ENCODE measurements at places on chromosomes 1 and 21.

DNA sequence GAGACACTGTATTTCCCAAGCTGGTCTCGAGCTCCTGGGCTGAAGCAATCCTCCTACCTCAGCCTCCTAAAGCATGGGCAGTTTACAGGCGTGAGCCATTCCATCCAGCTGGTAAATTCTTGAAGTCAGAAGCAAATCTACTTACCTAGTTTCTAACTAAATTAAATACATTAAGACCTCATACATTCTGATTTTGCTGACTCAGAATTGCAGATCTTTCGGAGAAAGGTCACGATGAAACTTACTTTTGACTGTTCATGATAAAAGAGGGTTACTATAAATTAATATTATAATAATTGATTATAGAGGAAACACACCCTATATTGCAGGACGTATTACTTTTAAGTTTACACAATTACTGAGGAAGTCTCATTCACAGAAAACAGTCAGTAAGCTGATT lies 132.3 kb downstream of the ZZZ3 start:
- no peak for DNase-seq

DNA sequence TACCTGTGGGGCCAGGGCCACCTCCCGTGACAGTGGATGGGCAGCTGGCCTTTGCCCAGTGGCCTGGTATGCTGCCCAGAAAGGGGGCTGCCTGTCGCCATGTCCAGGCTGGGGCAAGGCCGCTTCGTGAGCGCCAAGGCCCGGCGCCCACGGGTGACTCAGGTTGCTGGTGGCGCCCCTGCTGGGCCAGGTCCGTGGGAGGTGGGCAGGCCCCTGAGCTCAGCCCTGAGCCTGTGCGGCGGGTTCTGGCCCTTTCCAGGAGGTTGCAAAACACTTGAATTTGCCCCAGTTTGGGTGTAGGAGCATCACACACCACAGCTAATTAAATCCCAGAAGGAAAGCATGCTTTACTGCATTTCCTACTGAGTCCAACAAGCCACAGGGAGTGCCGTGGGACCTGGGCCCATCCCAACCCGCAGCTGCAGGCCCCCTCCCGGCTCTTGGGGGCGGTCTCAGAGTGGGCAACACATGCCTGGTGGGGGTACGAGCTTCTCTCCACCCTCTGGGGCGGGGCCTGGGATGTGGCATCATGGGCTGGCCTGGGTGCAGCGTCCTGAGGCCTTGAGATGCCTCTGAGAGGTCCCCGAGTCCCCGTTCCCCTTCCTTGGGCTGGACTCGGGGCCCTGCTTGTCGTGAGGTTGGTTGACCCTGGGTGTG lies 159.8 kb downstream of the PEX14 start:
- no peak for DNase-seq

GRCh38 chr1:32216566-32216965 lies 5.6 kb downstream of the TMEM234 start:
- no peak for DNase-seq

DNA sequence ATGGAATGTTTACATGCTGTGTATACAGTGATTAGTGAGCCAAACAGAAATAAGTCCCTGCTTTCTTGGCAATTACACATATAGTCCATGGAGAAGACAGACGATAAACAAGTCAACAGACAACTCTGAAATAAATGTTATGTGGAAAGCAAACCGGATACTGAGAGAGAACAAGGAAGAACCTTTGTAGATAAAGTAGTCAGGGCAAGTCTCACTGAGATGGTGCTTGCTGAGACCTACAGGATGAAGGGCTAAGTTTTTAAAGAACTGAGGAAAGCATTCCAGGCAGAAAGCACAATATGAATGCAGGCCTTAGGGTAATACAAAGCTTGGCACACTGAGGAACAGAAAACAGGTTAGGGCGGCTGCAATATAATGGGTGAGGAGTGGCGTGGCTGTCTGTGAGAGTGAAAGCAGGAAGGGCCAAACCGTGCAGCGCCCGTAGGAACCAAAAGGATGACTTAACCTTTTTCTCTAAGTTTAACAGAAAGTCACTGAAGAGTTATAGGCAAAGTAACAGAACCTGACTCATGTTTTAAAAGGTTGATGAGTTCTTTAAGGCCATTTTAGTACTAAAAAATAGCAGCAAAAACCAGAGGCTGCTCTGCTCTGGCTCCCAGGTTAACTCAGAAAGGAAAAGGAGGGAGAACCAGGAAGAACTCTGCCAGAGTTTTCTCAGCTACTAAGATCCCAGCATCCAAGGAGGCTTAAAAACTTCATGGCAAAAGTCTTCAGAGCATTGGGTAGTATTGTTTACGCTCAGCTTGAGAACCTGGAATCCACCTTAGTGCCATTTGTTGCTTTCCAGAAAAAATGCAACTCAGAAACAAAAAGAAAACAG lies 8.7 kb upstream of the TTF2 start:
- DNase-seq: no peak

- no peak for DNase-seq
Measured at GRCh38 chr1:11178021-11179015, 10.8 kb upstream of the ANGPTL7 start.

- no peak for DNase-seq
Measured at GRCh38 chr1:152473887-152474537, 36.6 kb upstream of the LCE5A start.

- no peak for DNase-seq
Measured at GRCh38 chr1:150843474-150843873, 32.9 kb downstream of the ARNT start.

DNA sequence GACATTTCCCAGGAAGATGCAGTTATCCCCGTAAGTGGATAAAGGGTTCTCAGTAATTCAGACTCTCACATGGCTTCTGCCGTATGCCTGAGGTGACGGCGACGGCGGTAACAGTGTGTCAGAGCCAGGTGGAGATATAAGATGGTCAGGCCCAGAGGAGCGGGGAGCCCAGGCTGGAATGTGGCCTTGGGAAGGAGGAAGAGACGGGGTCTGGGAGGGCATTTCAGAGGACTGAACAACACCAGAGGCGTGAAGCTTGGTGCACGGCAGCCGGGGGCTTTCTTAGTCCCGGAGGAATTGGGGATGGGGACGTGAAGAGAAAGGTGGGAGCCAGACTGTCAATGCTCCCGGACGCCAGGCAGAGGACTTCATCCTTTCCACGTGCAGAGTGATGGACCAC lies 1.0 kb downstream of the RER1 start:
- no peak for DNase-seq

DNA sequence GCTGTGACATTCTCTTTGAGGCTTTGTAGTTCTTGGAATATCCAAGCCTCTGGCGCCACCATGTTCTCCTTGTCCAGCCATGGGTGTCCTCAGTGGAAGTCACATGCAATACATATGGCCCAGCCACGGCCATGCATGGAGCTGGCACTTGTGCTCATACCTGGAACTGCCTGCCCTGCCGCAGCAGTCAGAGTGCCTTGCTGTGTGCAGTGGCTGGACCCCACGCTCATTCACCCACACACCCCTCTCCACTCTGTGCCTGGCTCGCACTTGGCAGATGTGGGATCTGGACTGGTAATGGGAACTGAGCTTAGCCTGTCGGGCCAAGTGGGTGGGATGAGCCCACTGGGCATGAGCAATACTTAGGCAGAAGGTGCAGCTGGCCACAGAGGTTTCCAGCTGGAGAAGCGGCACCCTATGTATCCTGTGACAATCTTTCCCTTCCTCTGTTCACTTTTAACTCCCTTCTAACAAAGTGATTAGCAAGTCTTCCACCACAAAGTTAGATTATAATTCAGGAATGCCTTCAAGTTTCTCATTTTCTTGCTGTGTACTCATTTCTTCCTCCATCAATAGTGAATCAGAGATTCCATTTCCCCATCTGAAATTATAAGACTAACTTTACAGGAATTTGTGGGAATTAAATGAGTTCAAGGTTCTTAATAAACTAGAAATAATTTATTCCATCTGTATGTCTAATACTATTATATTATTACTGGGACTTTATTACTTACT lies 351.6 kb upstream of the NCAM2 start:
- DNase-seq: no peak

DNA sequence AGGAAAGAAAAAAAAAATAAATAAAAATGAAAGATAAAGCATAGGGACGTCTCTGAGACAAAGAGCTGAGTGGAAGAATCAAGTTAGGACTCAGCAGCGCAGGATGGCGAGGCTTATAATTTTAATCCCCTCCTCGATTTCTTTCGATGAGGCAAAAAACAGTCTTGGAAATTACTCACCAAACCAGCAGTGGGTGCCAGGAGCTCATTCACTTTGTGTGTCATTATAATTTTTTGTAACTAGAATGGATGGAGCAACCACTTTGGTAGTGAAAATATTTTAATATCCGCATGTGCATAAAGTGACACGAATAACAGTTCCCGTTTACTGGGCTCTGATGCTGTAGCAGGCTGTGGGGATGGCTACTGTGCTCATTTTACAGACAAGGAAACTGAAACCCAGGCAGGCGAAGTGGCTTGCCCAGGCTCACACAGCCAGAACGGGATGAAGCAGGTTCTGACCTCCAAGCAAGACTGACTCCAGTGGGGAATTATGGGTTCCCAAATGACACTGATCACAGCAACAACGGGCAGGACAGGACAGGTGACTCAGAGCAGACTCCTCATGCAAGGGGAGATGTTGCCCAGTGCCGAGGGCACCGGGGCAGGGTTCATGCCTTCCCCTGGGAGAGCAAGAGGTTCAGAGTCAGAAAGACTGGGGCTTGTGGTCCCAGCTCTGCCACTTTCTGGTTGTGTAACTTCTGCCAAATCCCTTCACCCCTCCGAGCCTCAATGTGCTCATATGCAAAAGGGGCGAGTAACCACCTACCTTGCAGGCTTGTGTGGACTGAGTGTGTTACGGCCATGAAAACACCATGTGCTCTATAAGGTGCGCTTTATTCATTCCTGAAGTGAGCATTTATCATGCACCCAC lies 63.6 kb downstream of the RUNX3 start:
- DNase-seq: no peak

GRCh38 chr21:27840262-27840661 lies 873.4 kb upstream of the ADAMTS5 start:
- no peak for DNase-seq

- no peak for DNase-seq
Measured at GRCh38 chr1:109993885-109994284, 9.3 kb downstream of the AHCYL1 start.

DNA sequence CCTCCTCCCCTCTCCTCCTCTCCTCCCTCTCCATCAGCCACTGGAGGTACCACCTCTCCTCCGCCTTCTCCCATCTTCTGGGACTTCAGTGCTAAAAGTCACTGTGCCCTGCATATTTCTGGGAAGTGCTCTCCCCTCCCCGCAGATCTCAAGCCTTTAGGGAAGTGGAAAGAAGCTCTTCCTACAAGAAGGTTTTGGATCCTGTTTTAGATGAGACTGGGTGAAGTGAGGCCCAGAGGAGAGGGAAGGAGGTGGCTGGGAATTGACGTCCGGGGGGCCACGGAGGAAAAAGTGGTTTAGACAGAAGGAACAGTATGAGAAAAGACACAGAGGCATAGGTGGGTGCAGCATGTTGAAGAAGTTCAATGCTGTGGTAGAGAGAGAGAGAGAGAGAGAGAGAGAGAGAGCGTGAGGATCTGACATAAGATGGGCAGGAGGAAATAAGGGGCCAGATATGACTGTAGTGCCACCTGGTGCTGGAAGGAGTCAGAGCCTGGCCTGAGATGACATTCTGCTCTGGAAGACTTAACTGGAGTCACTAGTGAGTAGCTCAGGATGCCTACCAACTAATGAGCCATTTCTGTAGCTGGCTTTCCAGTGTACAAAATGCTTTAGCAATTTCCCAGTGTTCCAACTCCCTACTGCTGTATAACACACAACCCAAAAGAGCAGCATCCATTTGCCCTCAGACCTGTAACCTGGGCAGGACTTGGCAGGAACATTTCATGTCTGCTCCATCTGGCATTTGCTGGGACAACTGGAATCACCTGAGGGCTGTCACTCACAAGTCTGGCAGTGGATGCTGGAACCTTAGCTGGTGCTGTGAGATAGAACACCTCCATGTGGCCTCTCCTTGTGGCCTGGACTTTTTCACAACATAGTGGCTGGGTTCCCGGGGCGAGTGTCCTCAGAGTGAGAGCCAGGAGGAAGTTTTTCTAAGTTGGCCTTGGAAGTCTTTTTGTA lies 16.6 kb upstream of the ZSCAN20 start:
- peak; percentile 90 for DNase-seq

DNA sequence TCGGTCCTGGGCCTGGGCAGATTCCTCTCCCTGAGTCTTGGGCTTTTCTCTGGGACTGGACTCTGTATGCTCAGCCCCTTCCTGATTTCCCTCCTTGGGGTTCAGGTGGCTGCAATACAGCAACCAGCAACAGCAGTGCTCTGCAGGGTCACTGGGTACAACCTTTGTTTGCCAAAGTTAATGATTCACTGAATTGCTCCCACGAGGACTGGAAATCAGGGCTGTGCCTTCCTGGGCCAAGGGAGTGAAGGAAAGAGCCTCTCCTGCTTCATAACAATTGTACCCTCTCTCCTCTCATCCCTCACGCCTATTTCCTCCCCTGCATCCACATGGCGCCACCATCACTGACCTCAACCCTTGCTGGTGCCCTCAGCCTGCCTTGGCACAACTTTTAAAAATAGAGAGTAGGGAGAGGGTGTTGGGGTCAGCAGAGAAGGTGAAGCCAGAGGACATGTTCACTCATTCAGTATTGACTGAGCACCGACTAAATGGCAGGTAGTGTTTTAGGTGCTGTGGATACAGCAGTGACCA lies 52.8 kb upstream of the GOLT1A start:
- DNase-seq: no peak

DNA sequence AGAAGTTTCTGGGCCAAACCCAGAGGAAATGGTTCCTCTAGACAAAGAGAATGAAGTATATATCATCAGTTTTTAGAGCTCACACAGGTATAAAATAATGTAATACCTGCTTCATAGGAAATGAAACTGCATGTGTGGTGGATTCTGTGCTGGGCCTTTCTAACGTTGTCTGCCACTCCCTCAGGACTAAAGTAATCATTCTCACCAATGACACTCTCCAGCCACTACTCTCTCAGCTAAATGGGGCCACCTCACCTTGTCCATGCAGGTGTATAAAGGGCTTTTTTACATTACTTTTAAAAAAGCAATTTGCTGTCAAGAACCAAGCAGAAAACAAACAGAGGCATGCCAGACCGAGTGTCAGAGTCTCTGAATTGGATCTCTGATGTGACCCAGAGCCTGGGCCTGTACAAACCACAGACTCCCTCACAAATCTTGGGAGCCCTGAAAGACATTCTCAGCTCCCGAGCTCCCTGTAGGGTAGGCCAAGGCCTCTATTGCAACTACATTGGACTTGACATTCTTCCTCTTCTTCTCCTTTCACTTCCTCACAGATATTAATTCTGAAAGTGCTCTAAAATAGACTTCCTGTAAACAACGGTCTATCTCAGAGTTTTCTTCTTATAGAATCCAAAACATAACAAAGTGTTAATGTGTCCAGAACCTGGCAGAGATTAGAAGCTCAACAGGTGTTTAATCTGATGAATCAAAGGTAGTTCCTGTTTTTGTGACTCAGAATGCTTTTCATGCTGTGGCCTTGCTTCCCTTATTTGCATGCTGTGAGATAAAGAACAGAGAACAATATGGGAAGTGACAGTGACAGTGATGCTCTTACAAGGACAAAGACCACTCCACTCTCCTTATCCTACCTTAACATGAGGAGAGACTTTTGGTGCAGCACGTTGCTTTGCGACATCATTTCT lies 8.6 kb downstream of the AIM2 start:
- DNase-seq: no peak

- DNase-seq: no peak
Measured at GRCh38 chr1:47438165-47439016, 547 bp downstream of the FOXD2 start.

GRCh38 chr1:181918880-181919525 lies 142.5 kb downstream of the ZNF648 start:
- DNase-seq: no peak

- DNase-seq: peak; percentile 28
Measured at GRCh38 chr1:171740987-171741871, 636 bp downstream of the VAMP4 start.

GRCh38 chr21:38165466-38166172 lies 91.2 kb upstream of the KCNJ15 start:
- DNase-seq: peak; percentile 43

- DNase-seq: peak; percentile 36
Measured at GRCh38 chr21:28742527-28742926, 250.2 kb downstream of the LTN1 start.
